ENCODE measurements at places on chromosomes 2 and 18.

- DNase-seq, result no peak
Measured at GRCh38 chr2:128308284-128308731, 10.4 kb downstream of the HS6ST1 start.

GRCh38 chr2:24875272-24875671 lies 44.8 kb downstream of the ADCY3 start:
- no peak for DNase-seq

DNA sequence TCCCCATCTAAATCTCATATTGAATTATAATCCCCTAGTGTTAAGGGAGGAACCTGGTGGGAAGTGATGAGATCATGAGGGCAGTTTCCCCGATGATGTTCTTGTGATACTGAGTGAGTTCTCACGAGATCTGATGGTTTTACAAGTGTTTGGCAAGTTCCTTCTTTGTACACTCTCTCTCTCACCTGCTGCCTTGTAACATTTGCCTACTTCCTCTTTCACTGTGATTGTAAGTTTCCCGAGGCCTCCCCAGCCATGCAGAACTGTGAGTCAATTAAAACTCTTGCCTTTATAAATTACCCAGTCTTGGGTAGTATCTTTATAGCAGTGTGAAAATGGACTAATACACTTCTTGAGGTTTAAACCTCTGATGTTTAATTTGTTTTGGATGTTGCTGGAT lies 177.5 kb downstream of the CD8B2 start:
- no peak for DNase-seq

DNA sequence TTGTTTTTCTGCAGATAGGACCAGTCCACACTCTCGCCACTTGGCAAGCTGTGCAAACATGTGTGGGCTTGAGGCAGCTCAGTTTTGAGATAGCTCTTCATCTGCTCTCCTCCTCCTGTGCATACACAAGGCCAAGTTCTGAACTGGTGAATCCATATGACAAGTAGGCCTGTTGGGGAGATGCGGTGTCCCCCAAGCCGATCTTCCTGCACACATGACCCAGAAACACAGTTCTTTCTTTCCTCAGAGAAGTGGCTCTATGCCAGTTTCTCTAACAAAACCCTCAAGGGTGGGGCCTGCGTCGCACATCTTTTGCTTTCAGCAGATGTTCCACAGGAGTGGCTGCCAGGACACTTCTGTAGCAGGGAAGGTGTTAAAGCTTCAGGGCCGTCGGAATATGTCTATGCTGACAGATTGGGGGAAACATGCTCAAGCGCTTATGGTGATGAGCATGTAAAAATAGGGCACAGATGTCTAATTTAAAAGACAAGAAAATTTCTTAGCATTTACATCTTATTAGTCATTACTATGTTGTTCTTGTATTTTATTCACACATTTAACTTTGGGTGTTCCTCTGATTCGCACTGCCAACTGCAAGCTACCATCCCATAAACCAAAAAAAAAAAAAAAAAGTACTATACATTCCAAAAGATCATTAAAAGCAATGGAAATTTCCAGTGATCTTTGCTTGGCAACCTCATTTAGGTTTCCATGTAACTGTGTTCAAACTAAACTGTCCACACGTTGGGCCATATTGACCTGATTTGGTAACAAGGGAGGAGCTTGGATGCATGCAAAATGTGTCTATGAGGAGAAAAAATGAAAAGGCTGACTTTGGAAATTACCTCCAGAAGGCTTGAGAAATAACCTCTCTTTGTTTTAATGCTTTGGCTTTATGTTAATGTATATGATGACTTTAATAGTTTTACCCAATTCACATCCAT lies 1055.5 kb upstream of the KLHL29 start:
- no peak for DNase-seq

DNA sequence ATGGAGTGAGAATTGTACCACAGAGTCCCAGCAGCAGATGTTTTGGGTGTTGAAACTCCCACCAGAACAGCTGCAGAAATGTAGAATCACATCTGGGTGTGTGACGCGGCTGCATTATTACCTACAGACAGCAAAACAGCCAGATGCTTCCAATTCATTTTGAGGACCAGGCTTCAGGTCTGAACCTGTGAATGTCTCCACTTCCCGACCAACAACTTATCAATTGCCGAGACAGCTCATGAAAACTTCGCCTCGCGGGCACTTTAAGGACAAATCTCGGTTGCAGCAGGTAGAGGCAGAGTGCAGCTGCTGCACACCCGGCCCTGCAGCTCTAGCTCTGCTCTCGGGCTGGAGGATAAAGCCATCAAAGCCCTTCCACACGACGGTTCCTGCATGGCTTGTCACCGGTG lies 202.0 kb downstream of the HRH4 start:
- DNase-seq, result no peak

DNA sequence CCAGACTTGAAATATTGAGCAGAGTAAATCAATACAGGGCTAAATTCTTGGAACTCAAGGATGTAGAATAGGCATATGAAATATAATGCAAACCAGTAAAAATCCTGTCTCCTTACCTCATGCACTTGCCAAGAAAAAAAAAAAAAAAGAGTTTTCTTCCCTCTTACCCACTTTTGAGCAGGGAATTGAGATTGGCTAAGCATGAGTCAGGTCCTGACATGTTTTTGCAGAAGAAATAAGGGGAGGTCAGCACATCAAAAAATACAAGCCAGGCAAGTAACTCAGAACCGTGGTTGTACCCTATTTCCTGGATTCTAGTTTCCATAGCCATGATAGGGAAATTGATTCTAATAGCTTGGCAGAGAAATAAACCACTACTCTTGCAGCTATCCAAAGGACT lies 1526.7 kb downstream of the LRP1B start:
- no peak for DNase-seq

- no peak for DNase-seq
Measured at GRCh38 chr18:79547413-79548076, 132.1 kb upstream of the CTDP1 start.

GRCh38 chr2:236752096-236752495 lies 182.5 kb downstream of the ACKR3 start:
- DNase-seq, result no peak

DNA sequence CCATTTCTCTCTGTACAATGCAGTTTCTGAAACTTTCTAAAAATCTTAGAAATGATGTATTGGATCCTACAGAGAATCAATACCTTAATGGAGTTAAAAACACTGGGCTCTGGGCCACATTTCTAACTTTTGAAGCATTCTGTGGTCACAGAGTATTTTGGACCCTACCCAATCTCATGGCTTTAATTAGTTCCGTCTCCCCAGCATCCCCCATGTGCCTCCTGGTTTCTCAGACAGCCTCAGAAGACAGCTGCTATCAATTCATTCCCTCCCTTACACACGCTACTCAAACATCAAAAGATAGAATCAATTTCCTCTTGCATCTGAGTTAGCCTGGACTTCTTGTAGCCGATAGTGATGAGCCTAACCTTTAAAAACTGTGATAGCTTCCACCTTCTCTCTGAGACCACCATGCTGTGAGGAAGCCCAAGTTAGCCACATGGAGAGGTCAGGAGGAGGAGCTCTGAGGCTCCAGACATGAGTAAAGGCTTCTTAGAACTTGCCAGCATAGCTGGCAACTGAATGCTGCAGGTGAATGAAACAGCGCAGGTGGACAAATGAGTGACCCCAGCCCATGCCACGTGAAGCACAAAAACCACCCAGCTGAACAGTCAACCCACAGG lies 10.4 kb downstream of the ADCY3 start:
- DNase-seq, result no peak

- DNase-seq, result peak; percentile 78
Measured at GRCh38 chr2:25294573-25295462, 46.9 kb downstream of the DNMT3A start.

DNA sequence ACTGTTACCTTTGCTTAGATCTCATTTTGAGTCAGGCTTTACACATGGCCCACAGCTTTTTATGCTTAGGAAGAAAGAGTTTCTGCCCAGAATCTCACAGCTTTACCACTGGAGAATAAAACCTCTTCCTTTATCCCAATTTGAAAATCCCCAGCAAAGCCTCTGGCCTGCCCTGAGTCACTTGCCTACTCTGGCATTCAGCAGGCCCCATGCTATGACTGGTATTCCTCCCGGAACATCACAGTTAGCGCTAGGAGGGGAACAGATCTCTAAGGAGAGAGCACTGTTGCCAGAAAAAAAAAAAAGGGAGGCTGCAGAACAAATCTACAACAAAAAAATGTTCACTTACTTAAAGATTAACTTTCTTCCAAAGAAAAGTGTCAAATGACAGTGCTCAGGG lies 152.9 kb upstream of the DNMT3A start:
- DNase-seq, result no peak

GRCh38 chr2:41460661-41461060 lies 587.2 kb upstream of the PKDCC start:
- DNase-seq, result no peak

DNA sequence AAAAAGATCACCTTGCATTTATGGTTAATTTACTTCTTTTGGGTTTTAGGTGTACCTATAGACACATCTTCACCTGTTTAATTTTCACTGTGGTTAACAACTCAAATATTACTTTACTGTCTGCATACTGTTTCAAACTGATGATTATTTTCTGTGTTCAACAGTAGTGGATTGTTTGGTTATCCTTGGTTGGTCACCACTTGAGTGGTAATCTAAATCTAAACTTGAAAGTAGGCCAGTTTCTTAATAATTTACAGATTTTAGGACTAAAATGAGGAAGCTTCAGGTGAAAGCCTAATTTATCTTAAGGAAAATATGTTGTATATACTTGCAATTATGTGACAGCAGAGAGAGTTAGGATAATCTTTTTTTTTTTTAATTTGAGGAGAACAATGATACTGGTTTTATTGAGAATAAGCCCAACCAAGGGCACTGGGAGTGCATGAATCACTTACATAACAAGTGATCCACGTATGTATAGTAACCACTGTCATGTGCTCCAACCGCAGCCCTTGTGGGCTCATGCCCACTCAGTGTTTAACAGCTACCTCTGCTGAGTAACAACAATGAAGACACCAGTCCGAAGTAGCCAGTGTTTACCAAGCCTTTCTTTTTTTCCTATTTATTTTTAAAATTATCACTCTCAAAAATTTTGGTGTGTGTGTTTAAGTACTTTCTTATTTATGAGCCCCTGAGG lies 31.0 kb upstream of the WDSUB1 start:
- DNase-seq, result no peak

DNA sequence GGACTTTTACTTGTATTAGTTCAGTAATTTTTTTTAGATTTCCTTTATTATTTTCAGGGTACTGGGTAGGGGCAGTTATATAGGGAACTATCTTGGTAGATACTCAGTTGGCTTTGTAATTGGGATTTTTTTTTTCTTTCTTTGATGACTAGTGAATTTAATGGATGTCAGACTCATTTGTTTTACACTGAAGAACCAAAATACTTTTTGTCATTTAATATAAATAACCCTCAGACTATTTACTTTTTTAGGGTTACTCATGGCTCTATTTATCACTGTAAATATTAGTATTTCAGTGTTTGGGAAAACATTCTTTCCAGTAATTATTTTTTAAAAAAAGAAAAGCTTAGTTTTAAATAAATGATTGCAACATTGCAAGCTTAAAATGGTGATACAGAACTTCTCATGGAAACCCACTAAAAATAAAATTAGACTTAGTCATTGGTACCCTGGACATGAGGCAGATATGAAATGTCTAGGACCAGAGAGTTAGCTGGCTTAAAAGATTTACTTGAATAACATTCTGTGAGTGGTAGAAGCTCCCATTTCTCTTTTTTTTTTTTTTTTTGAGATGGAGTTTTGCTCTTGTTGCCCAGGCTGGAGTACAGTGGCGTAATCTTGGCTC lies 74.4 kb upstream of the CYP20A1 start:
- no peak for DNase-seq

GRCh38 chr18:12086249-12086648 lies 7.4 kb upstream of the ANKRD62 start:
- no peak for DNase-seq

- DNase-seq, result no peak
Measured at GRCh38 chr2:222915092-222915957, 54.5 kb downstream of the ACSL3 start.

DNA sequence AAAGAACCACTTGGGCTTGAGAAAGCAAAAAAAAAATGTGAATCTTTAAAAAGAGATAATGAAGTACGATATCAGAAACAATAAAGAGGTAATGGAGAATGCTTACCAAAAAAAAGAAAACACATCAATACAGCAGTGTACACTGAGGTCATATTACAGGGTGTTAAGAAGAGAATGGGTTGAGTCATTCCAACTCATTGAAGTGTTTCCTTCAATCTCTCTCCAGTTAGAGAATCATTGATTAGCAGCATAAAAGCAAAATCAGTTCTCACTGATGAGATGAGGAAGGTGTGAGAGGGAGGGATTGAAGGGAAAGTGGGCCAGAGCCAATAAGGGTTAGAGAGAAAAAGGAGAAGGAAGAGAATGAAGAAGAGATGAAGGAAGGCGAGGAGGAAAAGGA lies 43.9 kb upstream of the SGPP2 start:
- no peak for DNase-seq

DNA sequence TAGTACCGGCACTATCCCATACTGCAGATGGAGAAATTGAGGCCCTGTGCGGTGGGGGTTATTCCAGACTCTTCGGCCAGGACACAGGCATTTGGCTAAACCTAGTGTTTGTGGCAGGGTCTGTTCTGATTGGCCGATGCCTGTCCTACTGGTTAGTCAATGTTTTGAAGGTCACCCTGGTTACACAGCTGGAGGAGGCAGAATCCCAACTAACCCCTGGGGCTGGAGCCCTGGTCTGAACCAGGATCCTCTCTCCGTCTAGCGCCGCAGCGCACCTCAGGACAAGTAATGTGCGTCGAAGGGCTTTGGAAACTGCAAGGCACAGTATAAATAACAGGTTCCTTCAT lies 19.4 kb downstream of the TEX44 start:
- no peak for DNase-seq

GRCh38 chr2:200476836-200477235 lies 33.0 kb downstream of the KCTD18 start:
- DNase-seq, result no peak

- peak; percentile 22 for DNase-seq
Measured at GRCh38 chr2:205766779-205767359, 84.6 kb downstream of the NRP2 start.

DNA sequence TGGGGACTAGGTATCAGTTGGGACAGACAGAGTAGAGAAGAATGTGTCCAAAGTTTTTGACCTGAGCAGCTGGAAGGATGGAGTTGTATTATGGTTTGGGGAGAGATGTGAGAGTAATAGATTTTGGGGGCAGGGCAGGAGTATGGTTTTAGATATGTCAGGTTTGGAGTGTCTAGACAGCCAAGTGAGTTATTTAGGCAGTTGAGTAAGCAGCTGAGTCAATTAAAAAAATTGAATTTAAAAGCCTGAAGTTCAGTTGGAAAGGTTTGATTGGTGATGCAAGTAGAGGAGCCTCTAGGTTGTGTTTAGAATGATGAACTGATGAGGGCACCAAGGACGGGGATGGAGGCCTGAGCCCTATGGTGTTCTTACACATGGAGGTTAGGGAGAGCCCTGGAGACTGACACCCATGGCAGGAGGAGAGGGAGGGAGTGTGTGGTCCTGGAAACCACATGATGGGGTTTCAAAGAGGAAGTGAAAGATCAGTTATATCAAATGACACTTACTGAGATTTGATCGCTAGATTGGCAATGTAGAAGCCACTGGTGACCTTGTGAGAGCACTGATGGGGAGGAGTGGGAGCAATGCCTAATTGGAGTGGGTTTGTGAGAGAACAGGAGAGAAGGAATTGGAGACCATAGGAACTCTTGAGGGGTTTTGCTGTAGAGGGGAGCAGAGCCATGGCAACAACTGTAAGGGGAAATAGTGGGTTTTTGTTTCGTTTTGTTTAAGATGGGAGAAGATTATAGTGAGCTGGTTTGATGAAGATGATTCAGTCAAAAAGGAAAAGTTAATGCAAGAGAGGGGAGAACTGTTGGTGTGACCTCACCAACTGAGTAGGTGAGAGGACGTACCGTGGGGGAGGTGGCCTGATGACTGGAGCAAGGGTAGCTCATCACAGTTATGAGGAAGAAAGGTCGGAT lies 10.3 kb downstream of the ITGA6 start:
- DNase-seq, result no peak

GRCh38 chr2:74530239-74531187 lies 780 bp downstream of the HTRA2 start:
- DNase-seq, result peak; percentile 72

Measured in effector memory CD8-positive, alpha-beta T cell (primary cell).